ENCODE measurements at places on chromosomes 3 and 15. TPM values are rescaled to one million over a fixed set of nuclear protein-coding genes. Genes with fewer than 3 reads are reported as not detected.

DNA sequence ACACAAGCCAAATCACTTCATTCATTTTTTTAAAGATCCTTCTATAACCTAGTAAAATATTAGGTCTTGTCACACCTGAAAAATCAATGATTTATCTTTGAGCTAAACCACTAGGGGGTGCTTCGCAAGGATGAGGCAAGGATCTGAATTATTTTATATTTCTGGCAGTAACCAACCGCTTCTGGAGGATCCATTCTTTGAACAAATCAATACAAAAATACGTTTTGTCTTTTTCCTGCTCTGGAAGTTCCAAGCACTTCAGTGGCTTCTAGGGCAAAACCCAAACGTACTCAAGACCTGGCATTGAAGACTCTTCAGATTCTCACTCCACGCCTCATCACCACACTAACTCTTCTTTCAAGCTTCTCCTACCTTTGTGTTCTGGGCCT, 486 bp downstream of the LSG1 start:
- peaks cover 28% of the 10 kb centered on the region for H3K27me3 ChIP-seq
- peaks cover 13% of the 10 kb centered on the region for H3K4me1 ChIP-seq
- peak overlapping the region; percentile 99 for H3K27ac ChIP-seq
- no peak for DNase-seq
- H3K4me3 ChIP-seq, result peak overlapping the region; percentile 98
- peaks cover 9% of the 10 kb centered on the region for H3K36me3 ChIP-seq

DNA sequence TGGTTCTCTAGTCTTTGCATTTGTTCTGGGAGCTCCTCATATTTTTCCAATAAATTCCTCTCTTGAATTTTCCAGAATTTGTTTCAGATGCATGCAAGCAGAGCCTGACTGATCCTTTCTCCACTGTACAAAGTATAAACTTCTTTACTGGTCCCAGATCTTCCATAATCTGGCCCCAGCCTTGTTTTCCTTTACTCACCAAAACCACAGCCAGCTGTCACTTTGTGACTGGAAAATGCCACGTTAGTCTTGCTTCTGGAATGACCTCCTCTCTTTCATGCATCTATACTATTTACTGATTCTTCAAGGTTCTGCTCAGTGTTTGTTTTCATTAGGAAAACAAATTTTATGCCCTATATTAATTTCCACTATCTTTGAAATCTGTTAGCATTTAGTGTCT, 60.4 kb upstream of the SPPL2A start:
- no peaks in the 10 kb centered on the region for H3K27me3 ChIP-seq
- no peaks in the 10 kb centered on the region for H3K36me3 ChIP-seq
- no peak for DNase-seq
- peaks cover 10% of the 10 kb centered on the region for H3K4me1 ChIP-seq
- no peak overlapping the region for H3K27ac ChIP-seq

GRCh38 chr15:62824111-62825015, 218.2 kb upstream of the TPM1 start:
- H3K27ac ChIP-seq, result peak overlapping the region; percentile 62
- DNase-seq, result no peak
- no peaks in the 10 kb centered on the region for H3K36me3 ChIP-seq
- no peak overlapping the region for H3K4me3 ChIP-seq
- H3K27me3 ChIP-seq, result no peaks in the 10 kb centered on the region
- H3K4me1 ChIP-seq, result peaks cover 23% of the 10 kb centered on the region

DNA sequence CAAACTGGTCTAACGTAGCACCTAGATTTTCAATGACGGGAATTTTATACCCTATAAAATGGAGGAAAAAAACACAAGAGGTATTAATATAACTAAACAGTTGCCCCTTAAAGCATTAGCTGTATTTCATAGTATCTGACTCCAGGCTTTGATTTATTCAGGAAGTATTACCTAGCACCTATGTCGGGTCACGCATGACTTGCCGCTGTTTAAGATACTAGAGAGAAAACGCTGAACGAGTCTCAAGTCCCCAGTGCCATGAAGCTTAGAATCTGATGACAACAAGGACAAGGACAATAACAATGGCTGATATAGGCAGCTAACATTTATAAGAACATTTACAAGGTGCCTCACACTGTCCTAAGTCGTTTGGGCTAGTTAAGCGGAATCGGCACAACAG, 1.9 kb downstream of the SNRPA1 start:
- H3K36me3 ChIP-seq, result peaks cover 11% of the 10 kb centered on the region
- H3K4me1 ChIP-seq, result peaks cover 39% of the 10 kb centered on the region
- no peaks in the 10 kb centered on the region for H3K27me3 ChIP-seq
- no peak for DNase-seq
- H3K4me3 ChIP-seq, result peak overlapping the region; percentile 93
- peak overlapping the region; percentile 96 for H3K27ac ChIP-seq

DNA sequence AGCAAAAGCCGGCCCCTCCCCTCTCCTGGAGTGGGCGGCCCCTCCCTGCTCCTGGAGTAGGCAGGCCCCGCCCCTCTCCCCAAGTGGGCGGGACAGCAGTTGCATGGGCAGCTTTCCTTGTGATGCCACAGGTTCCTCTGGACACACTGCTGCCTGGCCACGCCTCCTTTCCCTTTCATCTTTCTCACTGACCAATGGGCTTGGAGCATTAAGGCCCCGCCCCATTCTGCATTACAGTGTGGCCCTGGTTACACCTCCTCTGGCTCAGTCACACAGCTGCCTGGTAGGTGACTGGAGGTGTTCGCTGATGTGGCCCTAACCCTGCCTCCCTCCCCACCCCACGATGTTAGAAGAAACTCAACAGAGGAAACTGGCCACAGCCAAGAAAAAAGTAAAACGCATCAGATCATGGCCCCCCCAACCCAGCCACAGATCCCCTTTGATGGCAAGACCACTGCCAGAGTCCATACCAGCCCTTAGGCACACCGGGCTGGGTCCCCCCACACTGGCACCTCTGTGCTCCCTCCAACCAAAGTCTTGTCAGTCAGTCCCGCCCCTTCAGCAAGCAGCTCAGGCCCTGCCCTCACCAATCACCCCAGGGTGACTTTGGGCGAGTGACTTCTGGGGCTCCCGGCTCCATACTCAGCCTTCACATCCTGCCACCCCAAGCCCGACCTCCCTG, 84.3 kb downstream of the ADAMTS7 start:
- H3K27me3 ChIP-seq, result peaks cover 5% of the 10 kb centered on the region
- no peaks in the 10 kb centered on the region for H3K36me3 ChIP-seq
- no peak overlapping the region for H3K4me3 ChIP-seq
- DNase-seq, result no peak
- no peak overlapping the region for H3K27ac ChIP-seq

DNA sequence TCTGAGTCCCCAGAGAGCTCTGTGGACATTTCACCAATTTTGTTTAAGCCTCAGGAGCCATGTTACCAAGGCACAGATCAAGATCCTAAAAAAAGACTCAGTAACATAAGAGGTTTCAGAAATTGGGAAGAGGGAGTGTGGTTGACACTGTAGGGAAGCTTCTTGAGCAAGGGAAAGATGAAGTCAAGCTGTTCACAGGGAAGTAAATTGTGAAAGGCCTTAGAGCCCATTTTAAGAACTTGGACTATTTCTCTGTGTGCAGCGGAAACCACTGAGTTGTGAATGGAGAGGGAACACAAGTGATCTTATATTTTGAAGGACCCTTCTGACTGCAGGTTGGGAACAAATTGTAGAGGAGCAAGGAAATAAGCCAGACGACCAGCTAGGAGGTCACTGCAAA, 18.7 kb downstream of the BCL2A1 start:
- H3K4me3 ChIP-seq, result no peak overlapping the region
- no peaks in the 10 kb centered on the region for H3K27me3 ChIP-seq
- H3K27ac ChIP-seq, result no peak overlapping the region
- peaks cover 2% of the 10 kb centered on the region for H3K4me1 ChIP-seq

DNA sequence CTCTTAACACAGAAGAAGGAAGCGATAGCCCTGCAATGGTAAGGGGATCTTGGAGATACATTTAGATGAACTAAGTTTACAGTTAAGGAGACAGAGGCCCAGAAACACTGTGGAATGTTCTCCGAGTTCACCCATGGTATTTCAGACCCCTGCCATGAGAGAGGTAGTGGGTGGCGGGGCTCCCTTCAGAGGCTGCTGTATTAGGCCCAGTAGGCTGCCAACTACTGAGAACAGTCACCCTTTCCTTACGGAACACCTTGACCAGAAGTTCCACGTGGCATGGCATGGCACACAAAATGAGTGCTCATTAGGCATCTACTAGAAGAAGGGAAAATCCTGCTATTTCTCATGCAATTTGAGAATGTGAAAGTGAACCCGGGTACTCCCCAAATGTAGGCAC, 195.4 kb downstream of the TNIK start:
- H3K27me3 ChIP-seq, result no peaks in the 10 kb centered on the region
- H3K4me3 ChIP-seq, result no peak overlapping the region
- DNase-seq, result no peak
- no peak overlapping the region for H3K27ac ChIP-seq
- H3K36me3 ChIP-seq, result no peaks in the 10 kb centered on the region
- H3K4me1 ChIP-seq, result peaks cover 2% of the 10 kb centered on the region

DNA sequence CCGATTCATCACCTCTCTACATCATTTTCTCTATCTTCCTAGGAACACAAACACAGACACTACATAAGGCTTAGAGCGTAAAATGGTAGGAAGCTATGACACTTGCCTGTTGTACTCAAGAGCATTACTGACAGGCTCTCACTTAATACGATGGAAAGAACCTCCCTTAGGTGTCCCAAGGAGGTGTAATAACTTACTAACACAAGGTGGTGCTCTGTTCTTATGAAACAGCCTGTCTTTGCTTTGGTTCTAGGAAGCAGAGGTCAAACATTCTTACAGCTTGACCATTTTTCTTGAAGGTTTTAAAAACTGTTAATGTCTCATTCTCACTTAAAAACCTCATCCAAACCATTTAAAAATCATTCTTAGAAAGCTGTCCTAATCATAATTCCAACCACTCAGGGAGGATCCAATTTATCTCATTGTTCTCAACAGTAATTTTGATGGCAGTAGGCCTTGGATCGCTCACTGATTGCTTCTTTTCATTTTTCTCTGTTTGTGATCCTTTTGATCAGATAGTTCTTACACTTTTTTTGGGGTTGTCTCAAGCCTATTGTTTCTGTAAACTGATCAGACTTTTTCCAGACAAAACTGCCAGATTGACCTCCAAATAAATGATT, 317.8 kb upstream of the AGTR1 start:
- no peak for DNase-seq
- H3K27ac ChIP-seq, result no peak overlapping the region
- no peaks in the 10 kb centered on the region for H3K4me1 ChIP-seq
- H3K4me3 ChIP-seq, result no peak overlapping the region

DNA sequence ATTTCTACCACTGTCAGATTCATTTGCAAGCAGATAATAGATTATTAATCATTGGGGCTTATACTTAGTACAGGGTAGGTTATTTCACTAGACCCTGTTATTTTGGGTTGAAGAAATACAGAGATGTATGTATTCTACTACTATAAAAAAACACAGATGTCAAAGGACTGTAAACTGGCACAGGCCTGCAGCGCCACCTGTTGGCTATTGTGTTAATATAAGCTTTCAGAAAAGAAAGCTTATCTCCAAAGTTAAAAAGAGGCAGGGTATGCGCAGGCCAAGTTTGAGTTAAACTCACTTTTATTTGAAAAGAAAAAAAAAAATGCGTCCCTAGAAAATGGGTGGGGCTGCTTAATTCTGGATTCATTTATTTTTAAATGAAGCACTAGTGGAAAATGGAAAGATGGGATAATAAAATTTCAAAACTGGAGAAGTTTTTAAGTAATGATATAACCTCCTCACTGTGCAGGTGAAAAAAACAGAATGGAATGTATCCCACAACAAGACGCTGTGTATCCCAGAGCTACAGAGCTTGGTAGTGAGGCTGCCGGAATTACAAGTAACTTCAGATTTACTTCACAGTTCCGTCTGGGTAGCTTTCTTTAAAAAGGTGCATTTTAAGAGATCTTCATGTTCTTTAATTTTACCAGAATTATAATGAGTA, 407.2 kb upstream of the TGFBR2 start:
- no peaks in the 10 kb centered on the region for H3K36me3 ChIP-seq
- H3K27me3 ChIP-seq, result no peaks in the 10 kb centered on the region
- no peak overlapping the region for H3K4me3 ChIP-seq
- peaks cover 32% of the 10 kb centered on the region for H3K4me1 ChIP-seq

GRCh38 chr3:180311242-180311641, 274.5 kb upstream of the PEX5L start:
- no peak overlapping the region for H3K27ac ChIP-seq
- no peak for DNase-seq
- no peak overlapping the region for H3K4me3 ChIP-seq
- no peaks in the 10 kb centered on the region for H3K4me1 ChIP-seq
- H3K27me3 ChIP-seq, result peaks cover 6% of the 10 kb centered on the region
- no peaks in the 10 kb centered on the region for H3K36me3 ChIP-seq

GRCh38 chr3:145807990-145808389, 353.0 kb downstream of the PLOD2 start:
- H3K27me3 ChIP-seq, result no peaks in the 10 kb centered on the region
- no peaks in the 10 kb centered on the region for H3K36me3 ChIP-seq
- H3K4me3 ChIP-seq, result no peak overlapping the region
- H3K4me1 ChIP-seq, result peaks cover 34% of the 10 kb centered on the region
- peak; percentile 35 for DNase-seq

DNA sequence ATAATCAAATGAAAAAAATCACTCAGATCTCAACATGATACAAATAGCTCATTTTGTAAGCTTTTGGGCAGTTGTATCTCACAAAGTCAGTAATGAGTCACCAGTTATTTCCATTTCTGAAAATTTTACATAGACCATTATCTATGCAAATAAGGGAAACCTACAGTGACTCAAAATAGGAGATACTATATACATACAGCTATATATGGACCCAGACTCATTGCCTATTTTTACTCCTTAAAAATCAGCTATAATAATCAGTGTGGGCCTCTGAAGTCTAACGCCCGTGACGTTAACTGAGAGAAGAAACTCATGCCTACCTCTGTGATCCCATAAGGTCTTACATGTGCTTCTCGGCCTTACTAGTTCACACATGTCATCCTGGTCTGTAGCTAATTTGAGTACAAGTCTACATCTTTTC, 31.6 kb downstream of the LRIG1 start:
- no peak for DNase-seq
- no peaks in the 10 kb centered on the region for H3K36me3 ChIP-seq
- H3K4me3 ChIP-seq, result no peak overlapping the region
- no peak overlapping the region for H3K27ac ChIP-seq
- H3K27me3 ChIP-seq, result peaks cover 14% of the 10 kb centered on the region

- DNase-seq, result no peak
- H3K27ac ChIP-seq, result peak overlapping the region; percentile 91
- peaks cover 63% of the 10 kb centered on the region for H3K4me1 ChIP-seq
- H3K4me3 ChIP-seq, result peak overlapping the region; percentile 6
- H3K36me3 ChIP-seq, result peaks cover 21% of the 10 kb centered on the region
These were observed 89.9 kb upstream of the TSPAN3 start for GRCh38 chr15:77160562-77161478.

- no peak overlapping the region for H3K4me3 ChIP-seq
- no peak for DNase-seq
- peaks cover 8% of the 10 kb centered on the region for H3K36me3 ChIP-seq
- H3K4me1 ChIP-seq, result peaks cover 5% of the 10 kb centered on the region
- H3K27me3 ChIP-seq, result no peaks in the 10 kb centered on the region
These were observed 41.5 kb downstream of the PXYLP1 start for GRCh38 chr3:141272906-141273662.

The MITF gene
- total RNA-seq, result 8.2 TPM

The SCN11A gene
- 1.6 TPM for total RNA-seq

The SMCO1 gene
- not detected for total RNA-seq

The STRIT1 gene
- total RNA-seq, result not detected

The TERC gene
- total RNA-seq, result 11.8 TPM

The VEPH1 gene
- total RNA-seq, result 7.9 TPM

The ATP11B gene
- 76.1 TPM for total RNA-seq

The EFCC1 gene
- total RNA-seq, result 0.29 TPM

Data from mesothelial cell of epicardium (in vitro differentiated cells).